HS-27A (cell line): ENCODE measurements at places on chromosomes 7 and 10.

- DNase-seq: peak; percentile 75
Observed at GRCh38 chr10:104445359-104445758, 91.7 kb downstream of the CFAP58 start.

GRCh38 chr10:31209478-31209877 lies 109.5 kb upstream of the ZEB1 start:
- DNase-seq: no peak

GRCh38 chr10:55280696-55281095 lies 479.7 kb upstream of the PCDH15 start:
- no peak for DNase-seq

GRCh38 chr7:142562688-142563087 lies 186.6 kb upstream of the PRSS1 start:
- DNase-seq: no peak

GRCh38 chr7:152699079-152699478 lies 23.1 kb upstream of the XRCC2 start:
- no peak for DNase-seq

- DNase-seq: no peak
Observed at GRCh38 chr10:86655173-86655540, 810 bp downstream of the OPN4 start.

DNA sequence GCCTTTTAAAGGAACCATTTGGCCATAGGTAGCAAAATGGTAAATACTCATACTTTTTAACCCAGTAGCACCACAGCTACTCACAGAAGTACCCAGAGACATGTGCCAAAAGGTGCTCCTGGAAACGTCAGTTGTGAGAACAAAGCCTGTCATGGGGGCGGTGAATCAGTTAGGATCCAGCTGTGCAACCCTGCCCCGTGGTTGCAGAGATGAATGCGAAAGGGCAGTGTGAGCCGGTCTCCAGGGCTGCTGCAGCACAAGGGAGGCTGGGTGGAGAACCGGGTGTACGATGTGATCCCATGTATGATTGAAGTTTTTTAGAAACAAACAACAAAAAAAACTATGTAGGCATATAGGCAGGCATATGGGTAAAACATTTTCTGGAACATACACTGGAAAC lies 1.3 kb upstream of the LRRC18 start:
- no peak for DNase-seq

DNA sequence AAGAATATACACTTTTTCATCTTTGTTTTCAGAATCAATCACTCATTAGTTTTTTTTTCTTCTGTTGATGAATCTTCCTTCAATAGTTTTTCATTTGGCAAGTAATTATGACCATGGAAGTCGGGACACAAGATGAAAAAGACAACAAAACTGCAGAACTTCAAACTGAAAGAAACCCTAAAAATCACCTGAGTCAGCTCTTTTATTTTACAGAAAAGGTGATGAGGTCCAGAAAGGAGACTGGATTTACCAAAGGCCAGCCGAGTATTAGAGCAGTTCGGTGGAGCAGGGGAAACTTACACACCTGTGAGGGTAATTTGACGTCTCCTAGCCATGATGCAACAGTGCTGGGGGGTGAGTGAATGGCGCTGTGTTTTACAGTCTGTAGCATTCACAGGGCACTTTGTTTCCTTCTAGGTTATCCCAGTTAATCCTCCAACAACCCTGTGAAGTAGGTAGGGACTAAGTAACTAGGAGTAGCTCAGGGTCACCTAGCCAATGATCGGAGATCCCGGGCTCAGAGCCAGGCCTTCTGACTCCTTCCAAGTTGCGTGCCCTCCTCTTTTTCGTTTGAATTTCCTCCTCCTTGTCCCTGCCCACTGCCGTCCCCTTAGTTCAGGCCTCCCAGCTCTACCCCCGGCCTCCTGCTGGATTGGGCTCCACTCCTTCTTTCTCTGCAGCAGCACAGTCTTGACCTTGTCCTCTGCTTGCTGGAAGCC lies 14.0 kb downstream of the RBM20 start:
- DNase-seq: no peak

- DNase-seq: no peak
Observed at GRCh38 chr10:84076540-84077195, 62.6 kb upstream of the GHITM start.

DNA sequence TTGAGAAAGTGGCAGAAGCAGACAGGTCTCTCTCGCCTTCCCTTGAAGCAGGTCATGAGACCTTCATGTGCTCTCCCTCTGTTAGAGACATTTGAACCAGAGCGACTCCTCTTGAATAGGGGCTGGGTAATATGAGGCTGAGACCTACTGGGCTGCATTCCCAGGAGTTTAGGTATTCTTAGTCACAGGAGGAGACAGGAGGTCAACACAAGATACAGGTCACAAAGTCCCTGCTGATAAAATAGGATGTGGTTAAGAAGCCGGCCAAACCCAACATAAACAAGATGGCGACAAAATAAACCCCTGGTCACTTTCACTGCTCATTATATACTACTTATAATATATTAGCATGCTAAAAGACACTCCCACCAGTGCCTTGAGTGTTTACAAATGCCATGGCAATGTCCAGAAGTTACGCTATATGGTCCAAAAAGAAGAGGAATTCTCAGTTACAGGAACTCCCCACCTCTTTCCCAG lies 43.5 kb upstream of the MSRB2 start:
- no peak for DNase-seq

- no peak for DNase-seq
Observed at GRCh38 chr10:4758256-4758655, 67.8 kb upstream of the AKR1E2 start.

DNA sequence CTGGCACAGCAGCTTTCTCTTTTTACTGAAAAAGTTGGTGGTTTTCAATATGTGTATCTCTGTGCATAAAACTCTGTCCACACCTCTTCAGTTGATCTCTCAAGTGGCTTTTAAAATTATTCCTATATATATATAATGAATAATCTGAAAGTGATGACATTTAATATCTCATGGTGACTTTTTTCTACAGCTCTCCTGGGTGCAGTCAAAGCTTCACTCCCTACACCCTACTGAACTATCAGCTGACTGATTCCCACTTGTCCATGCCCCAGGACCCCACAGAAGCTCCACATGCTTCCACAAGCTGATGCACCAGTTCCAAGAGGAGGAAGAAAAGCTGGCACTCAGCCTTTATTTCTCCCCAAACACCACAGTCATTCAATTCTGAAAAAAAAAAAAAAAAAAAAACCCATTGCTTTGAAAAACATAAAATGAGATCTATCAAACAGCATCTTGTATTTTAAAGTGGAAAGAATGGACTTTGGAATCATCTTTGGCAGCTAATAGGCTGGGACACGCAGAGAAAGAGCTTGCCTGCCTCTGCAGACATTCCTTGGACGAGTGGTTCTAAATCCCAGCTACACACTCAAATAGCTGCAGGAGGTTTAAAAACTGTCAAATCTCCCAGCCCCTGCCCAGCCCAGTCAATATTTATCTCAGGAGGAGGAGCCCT lies 75.3 kb upstream of the GDF10 start:
- no peak for DNase-seq

DNA sequence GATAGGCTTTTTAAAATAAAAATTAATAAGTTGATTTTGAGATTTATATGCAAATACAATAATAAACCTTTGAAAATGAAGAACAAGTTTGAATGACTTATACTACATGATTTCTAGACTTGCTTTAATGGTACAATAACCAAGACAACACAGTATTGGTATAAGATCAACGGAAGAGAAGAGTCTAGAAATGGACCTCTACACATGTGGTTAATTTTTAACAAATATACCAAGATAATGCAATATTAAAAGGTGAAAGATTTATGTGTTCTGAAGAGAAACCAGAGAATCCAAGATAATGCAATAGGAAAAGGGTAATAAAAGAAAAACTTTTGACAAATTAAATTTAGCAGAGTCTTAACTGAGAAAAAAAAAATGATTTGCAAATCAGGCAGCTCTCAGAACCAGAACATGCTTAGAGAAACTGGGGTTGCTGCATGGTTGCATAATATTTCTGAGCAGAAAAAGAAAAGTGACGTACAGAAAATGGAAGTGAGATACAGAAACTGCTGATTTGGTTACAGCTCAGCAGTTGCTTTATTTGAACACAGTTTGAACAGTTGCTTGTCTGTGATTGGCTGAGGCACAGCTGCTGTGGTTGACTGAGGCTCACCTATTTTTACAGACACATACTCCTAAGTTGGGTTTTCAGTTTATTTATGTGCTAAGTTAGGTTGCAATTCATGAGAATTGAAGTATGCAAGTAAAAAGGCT lies 365.9 kb downstream of the CRPPA start:
- DNase-seq: no peak

- DNase-seq: no peak
Observed at GRCh38 chr7:2490181-2490651, 14.0 kb upstream of the GRIFIN start.

DNA sequence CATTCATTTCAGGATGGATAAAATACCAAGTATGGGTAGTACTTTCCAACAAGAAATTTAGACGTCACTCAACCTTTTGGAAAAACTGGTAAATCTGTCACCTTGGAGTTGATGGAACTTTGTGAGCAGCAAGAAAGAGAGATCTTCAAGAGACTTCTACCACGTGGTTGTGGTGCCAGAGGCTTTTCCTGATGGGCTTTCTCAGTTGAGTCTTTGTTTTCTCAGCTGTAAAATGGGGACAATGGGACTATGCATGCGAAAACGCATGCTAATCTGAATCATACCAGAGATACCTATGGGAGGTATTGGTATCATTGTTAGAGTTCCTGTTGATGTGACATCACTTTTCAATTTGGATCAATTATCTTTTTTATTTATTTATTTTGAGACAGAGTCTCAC lies 59.4 kb downstream of the THNSL1 start:
- DNase-seq: no peak

DNA sequence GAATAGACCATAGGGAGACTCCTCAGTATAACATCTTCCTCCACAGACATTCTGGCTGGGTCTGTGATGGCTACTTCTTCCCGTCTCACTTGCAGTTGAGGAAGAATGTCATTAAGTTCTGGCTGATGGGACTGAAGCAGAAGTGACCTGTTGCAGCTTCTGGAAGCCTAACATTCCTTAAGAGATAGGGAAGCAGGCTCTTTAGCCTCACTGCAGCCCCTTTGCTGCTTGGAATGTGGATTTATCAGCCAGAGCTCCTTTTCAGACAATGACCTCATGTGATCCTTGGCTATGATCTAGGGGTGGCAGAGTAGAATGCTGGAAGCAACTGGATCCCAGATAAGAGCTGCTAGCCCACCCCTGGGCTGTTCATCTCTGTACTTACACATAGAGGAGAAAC lies 142.5 kb downstream of the RNF216 start:
- DNase-seq: no peak

GRCh38 chr10:67098461-67098860 lies 172.6 kb downstream of the LRRTM3 start:
- no peak for DNase-seq

DNA sequence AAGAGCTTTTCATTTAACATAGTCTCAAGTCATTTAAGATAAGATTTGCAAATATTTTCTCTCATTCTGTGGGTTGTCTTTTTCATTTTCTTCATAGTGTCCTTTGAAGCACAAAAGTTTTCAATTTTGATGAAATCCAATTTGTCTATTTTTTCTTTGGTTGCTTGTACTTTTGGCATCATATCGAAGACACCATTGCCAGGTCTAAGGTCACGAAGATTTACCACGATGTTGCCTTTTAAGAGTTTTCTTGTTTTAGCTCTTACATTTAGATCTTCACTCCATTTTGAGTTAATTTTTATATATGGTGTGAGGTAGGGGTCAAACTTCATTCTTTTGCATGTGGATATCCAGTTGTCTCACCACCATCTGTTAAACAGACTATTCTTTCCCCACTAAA lies 34.7 kb downstream of the TMEM270 start:
- DNase-seq: no peak

DNA sequence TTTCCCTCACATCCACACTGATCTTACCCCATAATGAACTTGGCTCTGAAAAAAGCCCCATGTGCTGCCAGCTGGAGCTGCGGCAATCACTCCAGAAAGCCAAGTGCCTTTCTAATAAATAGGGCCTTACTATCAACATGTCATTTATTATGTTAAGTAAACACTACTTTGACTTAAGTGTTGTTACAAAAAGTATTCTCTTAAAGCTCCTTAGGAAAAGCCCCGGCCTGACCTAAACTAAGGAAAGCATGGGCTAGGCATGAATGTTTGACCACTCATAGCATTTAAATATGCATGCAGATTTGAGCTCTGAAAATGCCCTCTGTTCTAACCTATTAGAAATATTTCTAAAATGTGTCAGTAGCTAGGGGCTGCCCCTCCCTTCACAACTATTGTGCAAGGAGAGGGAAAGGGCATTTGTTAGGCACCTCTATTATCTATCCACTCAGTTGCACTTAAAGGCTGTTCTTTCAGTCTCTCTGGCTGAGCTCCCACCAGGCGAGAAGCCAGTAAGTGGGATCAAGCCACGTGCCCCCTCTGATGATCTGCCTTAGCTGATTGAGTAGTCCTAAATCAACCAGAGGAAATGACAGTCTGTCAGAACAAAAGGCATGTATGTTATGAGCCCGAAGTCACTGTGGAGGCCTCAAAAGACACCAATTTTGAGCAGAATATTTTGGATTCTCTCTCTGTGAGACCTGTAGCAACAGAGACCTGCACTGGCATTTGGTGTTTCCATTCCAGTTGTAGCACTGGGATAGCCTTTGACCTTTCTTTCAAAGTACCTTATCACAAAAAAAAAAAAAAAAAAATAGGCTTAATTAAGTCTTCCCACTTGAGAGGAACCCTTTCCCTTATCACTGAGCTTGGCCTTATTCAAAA lies 77.1 kb downstream of the ITGB8 start:
- peak; percentile 51 for DNase-seq

- DNase-seq: no peak
Observed at GRCh38 chr7:65892161-65892560, 19.3 kb downstream of the VKORC1L1 start.

DNA sequence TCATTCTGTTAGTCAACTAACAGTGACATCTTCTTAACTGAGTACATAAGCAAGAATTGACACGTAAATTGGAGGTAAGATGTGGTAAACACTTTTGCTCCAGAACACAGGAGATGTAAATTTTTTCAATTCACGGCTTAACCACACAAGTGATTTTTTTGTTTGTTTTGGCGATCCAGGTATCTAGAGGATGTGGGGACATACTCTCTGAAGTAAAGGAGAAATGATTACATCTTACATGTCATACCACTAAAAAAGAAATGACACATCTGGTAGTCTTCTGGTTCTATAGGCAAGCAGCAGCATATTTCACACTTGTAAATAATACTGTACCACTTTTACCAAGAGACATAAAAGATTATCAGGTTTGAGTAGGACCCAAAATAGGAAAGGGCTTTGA lies 200.3 kb upstream of the ZWINT start:
- DNase-seq: no peak

DNA sequence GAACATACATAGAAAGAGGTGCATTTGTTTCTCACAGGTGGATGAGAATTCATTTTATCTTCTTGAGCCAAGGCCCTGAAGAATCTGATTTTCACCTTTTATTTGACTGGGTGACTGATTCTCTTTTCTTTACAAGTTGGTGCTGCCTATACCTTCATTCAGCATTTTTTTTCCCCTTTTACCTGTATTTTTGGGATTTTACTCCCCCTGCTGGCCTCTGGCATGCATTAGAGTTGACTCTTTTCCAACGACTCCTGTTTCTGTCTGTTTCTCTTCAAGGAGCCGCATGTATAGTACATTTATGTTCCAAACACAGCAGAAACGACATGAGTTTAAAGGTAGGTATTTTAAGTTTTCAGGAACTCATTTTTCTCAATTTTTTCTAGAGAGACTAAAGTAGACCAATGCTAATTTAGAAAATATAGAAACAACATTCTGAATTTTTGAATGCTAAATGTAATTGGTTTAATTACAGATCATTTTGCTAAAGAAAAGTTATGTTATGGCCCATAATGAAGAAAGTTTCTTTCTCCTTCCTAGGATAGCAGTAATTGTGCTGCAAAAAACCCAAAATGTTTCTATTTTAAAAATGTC lies 149.8 kb upstream of the HDAC9 start:
- no peak for DNase-seq

GRCh38 chr7:138565071-138565450 lies 105.0 kb downstream of the TRIM24 start:
- no peak for DNase-seq
